Thoracic aorta (tissue), 2 donors: ENCODE measurements at places on chromosomes 16 and 17.

- no peak for DNase-seq
These were observed 17.5 kb downstream of the WWOX start for GRCh38 chr16:78116946-78117345.

DNA sequence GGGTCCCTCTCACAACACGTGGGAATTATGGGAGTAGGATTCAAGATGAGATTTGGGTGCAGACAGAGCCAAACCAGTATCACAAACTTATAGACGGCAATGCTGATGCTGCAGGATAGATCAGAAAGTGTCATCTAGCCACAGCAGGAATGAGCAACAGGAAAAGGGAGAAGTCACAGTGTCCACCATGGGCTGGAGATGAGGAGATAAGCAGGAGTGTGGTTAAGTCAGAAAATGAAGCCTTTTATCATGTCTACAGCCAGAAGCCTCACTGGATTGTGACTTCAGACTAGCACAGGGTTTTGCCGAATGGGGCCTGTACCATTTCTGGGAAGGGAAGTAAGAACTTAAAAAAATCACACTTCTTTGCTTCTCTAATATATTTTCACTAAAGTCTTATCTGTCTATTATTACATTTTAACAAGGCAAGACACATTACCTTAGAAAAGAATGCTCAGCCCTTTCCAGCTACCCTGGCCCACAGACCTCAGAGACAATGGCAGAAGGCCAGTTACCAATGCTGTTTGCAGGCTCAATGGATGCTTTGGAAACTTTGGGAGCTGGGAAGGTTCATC lies 490.2 kb upstream of the SALL1 start:
- no peak for DNase-seq

GRCh38 chr16:2776500-2777139 lies 460 bp downstream of the ELOB start:
- DNase-seq = no peak

DNA sequence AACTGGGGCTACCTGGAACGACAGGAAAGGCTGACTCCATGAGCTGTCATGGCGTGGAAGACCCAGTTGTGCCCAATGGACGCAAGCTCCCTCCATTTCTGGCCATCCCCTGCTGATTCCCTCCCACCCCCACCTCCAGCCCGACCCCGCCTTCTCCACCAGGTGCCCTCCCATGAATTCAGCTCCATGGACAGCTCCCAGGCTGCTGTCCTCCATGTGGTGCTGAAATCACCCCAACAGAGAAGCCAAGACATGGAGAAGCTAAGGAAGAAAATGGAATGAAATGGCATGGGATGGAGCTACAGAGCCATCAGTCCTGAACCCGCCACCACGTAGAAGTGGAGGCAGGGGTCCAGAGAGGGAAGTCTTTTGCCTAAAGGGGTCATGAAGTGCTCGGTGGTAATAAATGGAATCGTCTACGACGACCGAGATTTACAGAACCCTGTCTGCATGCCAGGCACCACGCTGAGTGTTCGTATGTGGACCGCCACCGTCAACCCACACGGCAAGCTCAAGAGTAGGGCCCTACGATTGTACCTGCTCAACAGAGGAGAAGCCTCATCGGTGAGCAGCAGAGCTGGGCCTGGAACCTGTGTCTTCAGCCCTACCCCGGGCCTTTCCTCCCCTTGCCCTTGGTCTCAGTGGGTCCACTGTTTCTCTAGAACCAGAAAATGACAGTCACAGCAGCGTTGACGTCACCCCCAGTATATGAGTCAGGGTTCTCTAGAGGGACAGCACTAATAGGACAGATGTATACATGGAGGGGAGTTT lies 9.3 kb upstream of the ZC3H18 start:
- DNase-seq = no peak

DNA sequence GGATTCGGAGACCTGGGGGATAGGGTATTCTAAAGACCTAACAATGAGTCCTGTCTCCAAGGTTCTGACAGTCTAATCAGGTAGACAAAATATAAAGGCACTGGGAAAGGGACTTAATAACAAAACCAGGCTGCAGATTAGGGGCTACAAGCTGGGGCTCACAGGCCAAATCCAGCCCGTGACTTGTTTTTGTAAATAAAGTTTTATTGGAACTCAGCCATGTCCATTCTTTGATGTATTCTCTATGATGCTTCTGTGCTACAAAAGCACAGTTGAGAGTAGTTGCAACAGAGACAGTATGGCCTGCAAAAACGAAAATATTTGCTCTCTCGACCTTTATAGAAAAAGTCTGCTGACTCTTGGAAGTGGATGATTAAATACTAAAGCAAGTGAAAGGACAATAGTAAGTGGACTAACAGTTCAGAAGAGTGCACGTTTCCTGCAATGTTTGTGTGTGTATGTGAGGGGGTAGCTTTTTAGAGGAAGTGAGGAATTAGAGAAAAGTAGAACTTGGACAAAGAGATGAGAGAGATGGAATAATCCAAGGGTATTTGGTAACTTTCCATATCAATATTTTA lies 115.4 kb upstream of the ZFHX3 start:
- no peak for DNase-seq

DNA sequence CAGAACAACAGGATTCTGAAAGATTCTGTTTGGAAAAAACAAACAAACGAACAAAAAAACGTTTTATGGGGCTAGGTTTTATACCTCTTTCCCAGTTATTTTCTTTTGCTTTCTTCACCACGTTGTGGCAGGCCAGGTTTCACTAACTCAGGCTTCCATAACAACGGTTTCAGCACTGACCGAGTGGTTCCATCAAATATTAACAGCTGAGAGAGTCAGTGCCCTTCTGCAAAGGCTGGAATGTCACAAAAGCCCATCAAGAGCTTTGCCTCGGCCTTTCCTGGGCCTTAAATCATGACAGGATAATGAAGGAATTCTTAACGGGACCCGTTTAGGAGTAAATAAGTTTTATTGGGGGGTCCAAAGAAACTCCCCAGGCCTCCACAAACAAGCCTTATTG lies 34.2 kb downstream of the MPHOSPH6 start:
- DNase-seq = no peak

DNA sequence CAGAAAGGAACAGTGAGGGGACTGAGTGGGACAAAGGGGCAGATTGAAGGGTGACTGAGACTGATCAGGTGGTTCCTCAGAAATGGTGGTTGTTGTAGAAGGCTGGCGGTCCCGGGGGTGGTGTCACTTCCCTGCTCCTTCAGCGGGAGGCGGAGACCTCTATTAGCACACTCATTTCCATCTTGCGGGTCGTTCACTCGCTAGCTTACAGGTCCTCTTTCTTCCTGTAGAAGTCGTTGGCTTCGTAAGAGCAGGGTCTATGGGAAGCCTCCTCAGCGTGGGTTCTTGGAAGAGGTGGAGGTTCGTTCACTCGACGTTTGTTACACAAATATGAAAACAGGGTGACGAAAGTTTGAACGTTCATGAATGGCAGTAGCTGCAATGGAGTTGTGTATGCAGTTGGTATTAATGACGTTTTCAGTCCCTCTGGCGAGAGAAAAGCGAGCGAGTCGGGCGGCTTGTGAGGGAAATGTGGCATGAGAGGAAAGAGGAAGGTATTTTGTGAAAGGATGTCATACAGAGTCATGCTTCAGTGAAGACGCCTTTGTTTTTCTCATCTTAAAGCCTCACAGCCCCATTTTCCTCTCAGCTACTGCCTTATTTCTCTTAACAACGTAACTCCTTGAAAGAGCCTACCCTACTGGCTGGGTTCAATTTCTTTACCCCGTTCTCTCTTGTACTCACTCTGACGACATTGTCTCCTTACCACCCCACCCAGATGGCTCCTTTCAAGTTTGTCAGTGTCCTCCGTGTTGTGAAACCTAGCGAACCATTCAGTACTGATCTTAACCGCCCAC lies 667 bp downstream of the EFCAB13 start:
- no peak for DNase-seq

- no peak for DNase-seq
These were observed 110.9 kb downstream of the XYLT1 start for GRCh38 chr16:17359788-17360390.

GRCh38 chr17:61797283-61797682 lies 66.0 kb downstream of the BRIP1 start:
- no peak for DNase-seq

DNA sequence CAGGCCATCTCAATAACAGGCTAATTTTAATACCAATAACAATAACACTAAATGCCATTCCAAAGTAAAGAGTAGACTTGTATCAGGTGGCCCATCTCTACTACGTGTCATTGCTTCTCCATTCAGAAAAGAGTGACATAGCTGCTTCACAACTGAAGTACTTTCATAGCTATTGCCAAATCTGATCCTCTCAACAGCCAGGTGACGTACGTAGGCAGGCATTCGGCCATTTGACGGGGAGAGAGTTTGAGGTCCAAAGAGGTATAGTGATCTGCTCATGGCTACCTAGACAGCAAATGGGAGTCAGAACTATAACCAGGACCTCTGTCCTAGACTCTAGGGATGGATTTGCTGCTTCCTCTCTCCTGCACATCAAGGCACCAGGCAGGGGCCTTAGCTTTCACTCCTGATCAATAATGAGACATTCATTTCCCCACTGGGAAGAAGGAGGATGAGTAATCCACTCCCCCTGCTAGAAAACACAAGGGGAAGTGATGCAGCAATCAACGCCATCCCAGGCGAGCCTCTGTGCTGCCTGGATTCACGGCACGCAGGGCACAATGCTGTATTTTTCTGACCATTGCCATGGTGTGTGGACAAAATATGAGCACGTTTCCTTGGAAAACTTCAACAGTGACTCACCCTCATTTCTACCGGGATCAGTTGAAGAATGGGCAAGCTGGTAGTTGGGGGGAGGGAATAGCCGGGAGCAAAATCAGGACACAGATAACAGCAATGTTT lies 80.9 kb downstream of the SPACA3 start:
- no peak for DNase-seq

DNA sequence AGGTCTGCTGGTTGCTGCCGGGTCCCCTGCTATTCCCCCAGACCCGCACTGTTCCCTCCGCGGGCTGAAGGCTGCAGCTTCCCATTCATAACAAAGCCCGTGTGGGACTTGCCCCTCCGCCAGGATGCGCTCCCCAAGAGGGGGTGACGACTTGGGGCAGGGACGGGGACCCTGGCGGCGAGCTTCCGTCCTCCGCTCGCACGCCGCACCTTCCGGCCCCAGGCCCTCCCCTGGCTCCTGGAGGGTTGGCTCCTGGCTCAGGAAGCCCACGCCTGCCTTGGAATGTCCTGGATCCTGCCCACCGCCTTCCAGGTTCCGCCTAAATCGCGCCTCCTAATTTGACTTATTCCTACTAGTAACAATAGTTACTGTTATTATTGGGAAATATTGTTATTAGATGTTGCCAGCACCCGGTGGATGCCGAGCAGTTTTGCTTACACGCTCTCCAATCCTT lies 1.1 kb upstream of the TFAP4 start:
- no peak for DNase-seq

- no peak for DNase-seq
These were observed 3.0 kb upstream of the QPRT start for GRCh38 chr16:29675811-29676643.

DNA sequence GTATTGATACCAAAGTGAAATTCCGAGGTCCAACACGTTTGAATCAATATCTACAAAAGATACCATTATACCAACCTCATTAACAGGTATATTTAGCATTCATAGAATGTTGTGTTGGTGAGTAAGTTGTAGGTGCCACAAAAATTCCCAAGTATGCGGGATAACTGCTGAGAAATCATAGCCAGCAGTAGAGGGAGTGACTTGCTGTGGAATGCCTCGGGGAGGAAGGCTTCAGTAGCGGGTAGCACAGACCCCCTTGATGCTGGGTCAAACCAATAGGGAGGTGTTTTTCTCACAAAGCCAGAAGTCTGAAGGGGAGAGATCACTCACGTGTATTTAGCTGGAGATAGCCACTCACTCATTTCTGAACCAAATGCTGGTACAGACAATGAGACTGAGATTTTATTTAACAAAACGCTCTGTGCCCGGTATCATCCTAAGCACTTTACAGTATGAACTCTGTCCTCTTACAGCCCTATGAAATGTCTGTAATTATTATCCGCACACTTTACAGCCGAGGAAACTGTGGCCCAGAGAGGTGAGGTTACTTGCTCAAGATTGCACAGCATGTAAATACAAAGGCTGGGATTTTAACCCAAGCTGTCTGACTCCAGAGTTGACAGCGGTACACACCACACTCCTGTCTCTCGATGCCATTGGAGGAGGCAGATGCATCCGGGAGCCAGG lies 23.1 kb downstream of the HSBP1 start:
- no peak for DNase-seq

DNA sequence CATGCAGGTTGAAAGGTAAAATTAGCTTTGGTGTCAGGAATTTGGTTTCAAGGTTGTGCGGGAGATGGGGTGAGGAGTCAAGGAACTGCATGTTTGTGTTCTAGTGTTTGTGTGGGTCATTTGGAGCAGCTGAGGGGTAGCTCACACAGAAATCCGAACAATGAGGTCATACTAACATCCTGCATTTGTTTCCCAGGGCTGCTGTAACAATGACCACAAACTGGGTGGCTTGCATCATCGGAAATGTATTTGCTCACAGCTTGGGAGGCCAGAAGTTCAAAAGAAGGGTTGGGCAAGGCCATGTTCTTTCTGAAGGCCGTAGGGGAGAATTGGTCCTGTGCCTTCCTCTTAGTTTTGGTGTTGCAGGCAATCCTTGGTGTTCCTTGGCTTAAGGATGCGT lies 287.4 kb downstream of the HAPSTR1 start:
- DNase-seq = no peak

DNA sequence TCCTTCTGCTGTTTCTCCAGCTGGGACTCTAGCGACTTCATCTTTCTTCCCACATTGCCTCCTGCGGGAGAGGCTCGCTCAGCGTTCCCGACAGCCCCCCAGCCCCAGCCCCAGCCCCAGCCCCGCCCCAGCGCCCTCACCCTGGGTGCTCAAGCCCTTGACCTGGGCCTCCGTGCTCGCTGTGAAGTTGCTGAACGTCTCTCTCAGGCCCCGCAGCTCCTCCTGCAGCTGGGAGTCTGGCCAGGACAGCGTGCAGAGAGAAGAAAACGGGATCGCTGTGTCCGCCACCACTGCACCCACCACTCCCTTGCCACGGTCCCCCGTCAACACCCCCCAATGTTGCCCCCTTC lies 2.4 kb downstream of the ASGR1 start:
- no peak for DNase-seq

DNA sequence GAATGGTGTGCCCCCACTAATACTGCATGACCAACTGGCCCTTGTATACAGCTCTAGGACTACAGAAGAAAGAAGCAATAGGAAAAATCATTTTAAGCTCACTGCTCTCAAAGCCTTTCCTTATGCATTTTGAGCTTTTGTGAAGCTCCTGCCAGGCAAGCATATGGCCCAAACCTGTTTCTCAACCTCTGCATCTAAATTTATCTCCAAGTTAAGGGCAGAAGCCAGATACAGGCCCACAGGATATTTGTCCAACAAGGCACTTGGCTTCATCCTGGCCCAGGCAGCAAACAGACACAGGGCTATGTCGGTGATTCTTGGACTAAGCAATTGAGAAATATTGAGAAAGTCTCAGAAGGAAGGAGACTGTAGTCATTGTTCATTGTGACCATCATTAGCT lies 43.9 kb downstream of the CCT6B start:
- no peak for DNase-seq
